ENCODE measurements at places on chromosomes 2 and 18.

- no peak for DNase-seq
These were observed 82.1 kb downstream of the CDK15 start for GRCh38 chr2:201888426-201888800.

DNA sequence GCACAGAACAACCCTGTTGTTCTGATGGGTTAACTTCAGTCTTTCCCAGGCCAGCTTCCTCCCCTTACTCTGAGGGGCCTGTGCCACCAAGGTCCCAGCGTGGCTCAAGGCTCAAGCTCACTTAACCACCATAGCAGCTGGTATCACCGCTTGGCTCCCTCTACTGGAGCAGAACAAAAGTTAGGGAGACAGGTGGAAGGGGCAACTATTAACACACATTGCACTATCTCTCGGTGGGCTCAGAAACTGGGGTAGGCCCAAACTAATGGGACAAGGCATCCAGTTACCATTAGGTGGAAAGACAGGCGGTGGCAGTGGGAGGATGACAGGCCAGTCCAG is 88.7 kb upstream of the ATL2 start:
- peak; percentile 57 for DNase-seq

DNA sequence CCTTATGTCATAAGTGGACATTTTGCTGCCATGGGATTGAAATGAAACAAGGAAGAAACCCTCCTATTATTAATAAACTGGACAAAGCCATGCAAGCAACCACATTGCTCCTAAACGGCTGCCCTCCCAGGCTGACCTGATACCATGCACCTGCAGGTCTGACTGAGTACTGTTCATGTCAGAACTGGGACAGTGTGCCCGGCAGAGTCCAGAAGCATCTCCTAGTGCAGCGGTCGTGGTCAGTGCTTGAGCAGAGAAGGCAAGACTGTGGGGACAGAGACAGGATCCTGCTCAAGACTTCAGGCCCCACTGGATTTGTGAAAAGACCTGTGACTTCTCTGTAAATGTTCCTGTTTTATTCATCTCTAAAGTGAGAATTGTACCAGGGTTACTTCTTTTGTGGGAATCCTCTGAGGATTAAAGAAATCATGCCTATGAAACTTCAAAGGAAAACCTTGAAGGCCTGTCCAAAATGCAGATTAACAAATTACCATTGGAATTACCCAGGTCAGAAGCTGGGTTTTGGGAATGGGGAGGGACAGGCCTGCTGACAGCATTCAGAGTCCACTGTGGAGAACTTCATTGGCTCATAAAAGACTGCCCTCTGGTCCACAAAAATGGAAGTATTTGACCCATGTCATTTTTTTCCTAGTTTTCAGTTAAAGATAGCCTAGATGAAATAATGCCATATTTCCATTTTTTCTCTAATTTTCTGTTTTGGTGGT is 13.9 kb downstream of the RNF144A start:
- no peak for DNase-seq

DNA sequence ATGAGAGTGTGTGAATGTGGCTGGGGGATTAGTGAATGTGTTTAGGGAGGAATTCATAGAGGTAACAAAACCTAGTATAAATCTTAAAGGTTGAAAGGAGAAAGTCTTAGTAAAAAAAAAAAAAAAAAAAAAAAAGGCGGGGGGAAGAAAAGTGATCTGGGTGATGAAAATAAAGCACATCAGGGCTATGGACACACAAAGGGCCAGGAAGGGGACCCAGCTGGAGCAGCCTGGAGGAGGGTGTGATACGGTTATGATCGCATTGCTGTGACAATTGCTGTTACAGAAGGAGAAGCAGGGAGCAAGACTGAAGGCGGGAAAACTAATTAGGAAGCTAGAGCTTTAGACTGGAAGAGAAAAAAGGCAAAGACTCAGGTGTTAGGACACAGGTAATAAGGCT is 85.4 kb downstream of the DLGAP1 start:
- DNase-seq: no peak

DNA sequence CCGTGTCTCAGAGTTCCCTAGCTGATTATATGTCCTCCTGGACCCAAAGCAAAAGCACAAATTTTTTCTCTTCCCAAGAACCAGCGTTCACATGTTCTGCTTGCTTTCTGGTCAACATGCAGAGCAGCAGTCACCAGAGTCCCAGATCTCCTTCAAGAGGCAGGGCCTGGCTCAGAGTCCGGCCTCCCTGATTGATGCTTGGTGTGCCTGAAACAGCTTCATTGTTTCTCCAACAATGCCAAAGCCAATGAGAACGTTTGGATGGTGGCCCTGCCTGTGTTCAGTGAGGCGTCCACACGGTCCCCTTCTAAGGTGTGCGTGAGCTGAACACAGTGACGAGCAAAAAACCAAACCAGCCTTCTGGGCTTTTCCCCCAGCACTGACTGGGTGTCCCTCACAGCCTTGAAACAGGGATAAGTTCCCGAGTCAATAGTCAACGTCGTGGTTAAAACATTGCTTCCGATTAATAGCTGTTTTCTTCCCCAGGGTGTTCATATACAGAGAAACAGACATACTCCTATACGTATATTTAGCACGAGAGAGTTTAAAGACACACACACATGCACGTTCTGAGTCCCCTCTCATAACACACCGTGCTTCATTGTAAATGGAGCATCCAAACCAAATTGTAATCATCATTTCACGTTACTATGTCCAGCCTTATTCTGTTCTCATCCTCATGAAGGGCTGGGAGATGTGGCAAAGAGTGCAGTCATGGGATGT is 19.3 kb upstream of the POU3F3 start:
- DNase-seq: no peak

DNA sequence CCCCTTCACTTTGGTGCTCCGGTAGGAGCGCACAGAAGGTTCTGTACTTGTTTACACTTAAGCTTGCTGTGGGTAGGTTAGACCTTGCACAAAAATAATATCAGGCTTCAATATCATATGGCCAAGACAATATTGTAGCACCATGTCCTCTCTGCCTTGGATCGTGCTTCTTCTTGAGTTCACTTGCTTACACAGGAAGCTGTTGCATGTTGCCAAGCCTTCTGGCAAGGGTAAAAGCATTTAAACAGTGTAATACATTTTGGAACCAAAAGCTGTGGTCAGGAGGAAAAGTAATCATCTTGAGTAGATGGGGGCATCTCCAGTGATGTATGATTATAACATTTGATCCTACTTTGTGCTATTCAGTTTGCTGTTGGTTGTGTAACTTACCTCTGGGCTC is 197.5 kb downstream of the LTBP1 start:
- no peak for DNase-seq

DNA sequence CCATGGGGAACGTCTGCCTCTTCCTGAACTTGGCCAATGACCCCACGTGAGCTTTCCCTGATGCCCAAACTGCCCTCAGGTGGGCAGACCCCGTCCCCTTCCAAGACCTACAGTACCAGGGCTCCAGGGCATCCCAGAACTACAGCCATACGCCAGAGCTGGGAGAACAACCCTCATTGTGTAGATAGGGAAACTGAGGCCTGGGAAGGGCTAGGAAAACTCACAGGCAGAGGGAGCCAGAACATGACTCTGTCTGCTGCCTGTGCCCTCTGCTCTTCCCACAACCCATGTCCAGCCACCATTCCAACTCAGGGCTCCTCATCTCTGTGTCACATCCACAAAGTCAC is 16.8 kb upstream of the ANKRD53 start:
- DNase-seq: no peak

DNA sequence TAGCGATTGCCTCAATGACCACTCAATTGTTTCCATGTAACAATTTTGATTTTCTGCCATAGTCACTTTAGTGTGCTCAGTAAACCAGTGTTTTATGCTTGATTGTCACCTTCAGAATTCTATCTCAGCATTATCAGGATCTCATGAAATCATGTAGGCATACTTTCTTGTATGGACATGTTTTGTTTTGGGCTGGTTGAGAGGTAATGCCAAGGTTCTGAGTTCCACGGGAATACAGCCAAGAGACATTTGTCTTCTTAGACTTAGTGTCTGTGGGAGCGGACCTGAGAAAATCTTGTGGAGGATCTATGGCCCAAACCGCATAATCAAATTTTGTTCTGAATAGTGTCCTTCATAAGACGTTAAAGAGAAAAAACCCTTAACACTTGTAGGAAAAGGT is 10.2 kb downstream of the MSTN start:
- no peak for DNase-seq

- no peak for DNase-seq
These were observed 608.3 kb downstream of the GALR1 start for GRCh38 chr18:77857678-77858655.

DNA sequence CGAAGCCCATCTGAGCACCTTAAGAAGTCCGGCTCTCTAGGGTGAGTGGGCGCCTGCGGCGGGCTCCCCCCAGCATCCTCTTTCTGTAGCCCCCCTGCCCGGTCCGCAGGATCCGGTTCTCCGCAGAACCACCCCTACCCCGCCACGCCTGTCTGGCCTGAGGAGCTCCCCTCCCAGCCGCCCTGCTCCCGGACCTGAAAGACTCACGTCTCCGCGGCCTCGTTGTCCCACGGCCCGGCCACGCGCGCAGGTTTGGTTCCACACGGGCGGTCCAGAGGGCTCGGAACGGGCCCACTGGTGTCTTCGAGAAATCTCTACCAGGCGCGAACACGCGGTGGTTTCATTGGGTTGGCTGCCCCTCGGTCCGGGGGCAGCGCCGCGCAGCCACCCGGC is 237 bp downstream of the SLC39A6 start:
- no peak for DNase-seq

- no peak for DNase-seq
These were observed 203.5 kb downstream of the SEPTIN10 start for GRCh38 chr2:109410039-109410815.

DNA sequence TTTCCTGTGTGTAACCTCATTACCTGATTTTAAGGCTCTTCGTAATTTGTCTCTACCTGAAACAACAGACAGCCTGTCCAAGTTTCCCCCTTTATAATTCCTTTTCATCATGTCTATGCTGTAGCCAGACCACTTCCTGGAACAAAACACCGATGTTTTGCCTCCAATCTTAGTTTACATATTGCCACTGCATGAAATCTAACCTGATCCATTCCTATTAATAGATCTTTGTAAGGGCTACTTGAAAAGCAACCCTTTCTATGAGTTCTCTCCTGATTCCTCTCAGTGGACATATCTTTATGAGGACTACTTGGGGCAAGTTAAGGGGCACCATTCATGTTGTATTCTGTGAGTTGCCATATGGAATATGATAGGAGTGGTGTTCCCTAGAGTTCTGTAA is 30.9 kb downstream of the ZNF638 start:
- DNase-seq: no peak

GRCh38 chr2:231521443-231521842 is 8.8 kb downstream of the NMUR1 start:
- DNase-seq: no peak

- no peak for DNase-seq
These were observed 135.2 kb upstream of the NFATC1 start for GRCh38 chr18:79260510-79260909.

DNA sequence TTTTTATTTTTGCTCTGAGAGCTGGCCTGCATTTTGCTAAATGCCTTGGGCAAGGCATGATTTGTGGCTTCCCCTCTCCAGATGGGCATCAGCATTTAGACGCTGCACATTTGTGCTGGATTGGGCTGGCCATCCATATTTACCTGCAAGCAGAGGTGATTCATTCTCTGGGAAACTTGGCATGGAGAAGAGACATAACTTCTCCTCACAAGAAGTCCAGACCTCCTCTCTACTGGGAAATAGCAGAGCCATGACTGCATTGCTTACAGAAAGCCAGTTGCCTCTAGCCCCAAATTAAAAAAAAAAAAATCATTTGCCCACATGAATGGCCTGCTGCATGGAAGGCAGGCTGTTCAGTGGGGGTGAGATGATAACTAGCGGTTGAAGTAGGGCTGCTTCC is 120.1 kb downstream of the ACTR3 start:
- no peak for DNase-seq

DNA sequence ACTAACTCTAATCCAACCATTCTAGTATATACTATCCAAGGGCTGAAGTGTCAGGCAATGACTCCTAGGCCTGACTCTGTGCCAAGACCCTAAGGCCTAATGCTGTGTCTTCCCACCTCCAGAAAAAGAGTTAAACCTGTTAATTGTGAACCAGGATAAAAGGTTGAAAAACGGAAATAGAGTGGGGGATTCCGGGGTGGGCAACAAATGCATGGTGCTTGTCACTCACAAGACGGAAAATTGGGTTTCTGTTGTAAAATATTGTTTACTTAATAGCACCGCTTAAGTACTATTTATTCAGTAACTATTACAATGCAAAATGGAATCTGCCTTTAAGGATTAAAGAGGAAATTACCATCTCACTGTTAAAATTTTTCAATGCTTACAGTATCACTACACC is 3.2 kb downstream of the STK17B start:
- DNase-seq: no peak

DNA sequence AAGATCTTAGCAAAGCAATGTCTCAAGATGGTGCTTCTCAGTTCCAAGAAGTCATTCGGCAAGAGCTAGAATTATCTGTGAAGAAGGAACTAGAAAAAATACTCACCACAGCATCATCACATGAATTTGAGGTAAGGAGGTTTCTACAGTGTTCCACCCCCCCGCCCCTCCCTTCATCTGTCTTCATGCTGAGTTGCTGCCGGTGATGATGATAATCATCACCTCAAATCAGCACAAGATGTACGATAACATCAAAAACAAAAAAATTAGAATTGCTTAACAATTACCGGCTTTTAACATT is 14.6 kb downstream of the UGP2 start:
- no peak for DNase-seq

DNA sequence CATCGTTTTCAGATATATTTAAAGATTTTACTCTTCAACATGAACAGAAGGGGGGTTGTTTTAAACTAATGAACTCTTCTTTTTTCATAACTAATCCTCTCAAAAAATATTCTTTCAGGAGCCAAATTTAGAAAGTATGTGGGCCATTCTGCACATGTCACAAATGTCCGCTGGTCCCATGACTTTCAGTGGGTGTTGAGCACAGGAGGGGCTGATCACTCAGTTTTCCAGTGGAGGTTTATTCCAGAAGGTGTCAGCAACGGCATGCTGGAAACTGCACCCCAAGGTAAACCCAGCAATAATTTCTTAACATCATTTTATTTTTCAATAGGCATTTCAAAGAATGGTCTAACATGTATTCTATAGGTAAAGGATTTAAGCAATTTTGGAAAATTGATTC is 136.0 kb downstream of the EML6 start:
- no peak for DNase-seq

DNA sequence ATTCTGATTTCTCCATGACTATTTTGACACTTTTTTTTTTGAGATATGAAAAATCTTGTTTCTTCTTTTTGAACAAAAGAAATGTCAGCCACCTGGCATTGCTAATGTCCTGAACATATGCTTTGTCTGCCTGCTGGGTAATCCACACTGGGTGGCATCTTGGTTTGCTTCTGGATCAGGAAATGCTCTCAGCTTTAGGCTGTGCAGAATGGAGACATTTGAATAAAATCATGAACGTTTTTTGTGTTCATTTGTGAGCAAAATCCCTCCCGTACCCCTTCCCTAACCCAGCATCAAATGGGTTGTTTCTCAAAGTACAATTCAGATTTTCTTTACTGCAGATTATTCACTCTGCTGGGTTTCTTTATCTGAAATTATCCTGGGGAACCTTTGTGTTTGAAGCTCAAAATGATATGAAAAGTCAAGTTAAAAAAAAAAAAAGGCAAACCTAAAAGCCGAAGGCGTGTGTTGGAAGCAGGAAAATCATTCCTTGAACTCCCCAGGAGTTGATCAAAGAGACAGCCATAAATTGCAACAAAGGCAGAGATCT is 53.4 kb upstream of the KLF7 start:
- DNase-seq: no peak

Measured in 8988T (cell line).